ENCODE measurements at places on chromosomes 6 and 20. TPM values are rescaled to one million over a fixed set of nuclear protein-coding genes. Genes with fewer than 3 reads are reported as not detected.

- peak; percentile 36 for DNase-seq
Measured at GRCh38 chr6:70310063-70310694, 7.3 kb upstream of the COL9A1 start.

GRCh38 chr20:58136149-58136484, 92.3 kb downstream of the ANKRD60 start:
- no peak for DNase-seq

- no peak for DNase-seq
Measured at GRCh38 chr6:44012078-44012493, 115.2 kb downstream of the MRPL14 start.

GRCh38 chr6:49342410-49342809, 120.6 kb downstream of the MMUT start:
- DNase-seq = no peak

DNA sequence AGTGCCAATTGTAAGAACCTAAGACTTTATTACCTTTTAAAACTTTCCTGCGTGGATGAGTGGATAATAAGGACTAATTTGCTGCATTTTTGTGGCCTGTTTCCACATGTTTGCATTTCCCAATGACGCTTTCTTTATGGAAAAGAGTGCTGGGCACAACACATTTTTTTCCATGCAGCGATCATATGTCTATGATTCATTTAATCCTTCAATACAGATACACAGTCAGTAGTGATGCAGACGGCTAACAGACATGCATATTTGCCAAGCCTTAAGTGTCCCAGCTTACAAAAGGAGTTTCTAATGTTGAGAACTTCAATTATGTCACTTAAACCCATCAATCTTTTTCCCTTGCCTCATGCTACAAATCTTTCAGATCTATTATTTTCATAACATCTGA, 239.8 kb upstream of the PREP start:
- DNase-seq = no peak

DNA sequence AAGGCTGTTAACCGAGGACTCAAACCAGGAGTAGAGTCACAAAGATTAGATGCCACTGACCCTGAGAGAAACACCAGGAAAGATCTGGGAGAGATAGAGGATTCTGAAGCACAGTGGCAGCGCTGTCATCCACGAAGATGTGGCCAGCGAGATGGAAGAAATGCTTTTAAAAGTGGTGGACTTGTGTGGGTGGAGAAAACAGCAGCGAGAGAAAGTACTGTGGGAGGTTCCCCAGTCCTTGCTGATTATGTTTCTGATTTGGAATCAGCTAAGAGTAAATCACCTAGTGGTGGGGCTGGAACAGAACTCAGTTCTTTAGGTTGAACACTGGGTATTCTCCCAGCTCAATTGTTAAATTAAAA, 435 bp upstream of the ZNF322 start:
- no peak for DNase-seq

DNA sequence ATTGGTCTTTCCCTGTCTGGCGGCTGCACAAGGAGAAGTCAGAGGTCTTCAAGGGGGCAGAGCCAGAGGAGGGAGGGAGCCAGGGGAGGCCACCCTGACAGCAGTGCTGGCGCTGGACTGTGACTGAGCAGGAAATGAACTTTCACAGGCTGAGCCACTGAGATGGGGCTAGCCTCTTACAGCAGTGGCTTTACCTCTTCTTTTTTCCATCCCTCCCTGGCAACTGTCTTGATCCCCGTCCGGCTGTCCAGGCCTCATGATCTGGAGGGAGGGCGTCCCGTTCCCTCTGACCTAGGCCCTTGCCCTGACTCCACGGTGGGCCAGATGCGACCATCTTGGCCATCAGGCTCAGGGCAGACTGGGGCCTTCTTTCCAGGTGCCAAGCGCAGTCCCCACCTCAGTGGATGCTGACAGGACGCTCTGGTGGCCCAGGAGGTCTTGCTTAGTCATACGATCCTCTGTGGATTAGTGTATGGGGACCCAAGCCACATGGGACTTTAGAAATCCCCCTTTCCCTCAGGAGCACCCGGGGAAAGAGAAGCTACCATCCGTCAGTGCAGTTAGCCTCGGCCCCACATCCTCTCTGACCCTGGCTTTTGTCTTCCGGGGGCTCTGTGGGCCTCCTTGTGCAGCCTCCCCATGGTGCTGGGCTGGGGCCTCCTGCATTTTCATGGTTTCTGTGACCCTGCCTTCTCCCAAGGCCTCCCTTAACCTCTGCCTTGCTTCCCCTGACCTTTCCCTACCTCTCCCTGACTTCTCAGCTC, 57.4 kb upstream of the CCDC167 start:
- DNase-seq = no peak

DNA sequence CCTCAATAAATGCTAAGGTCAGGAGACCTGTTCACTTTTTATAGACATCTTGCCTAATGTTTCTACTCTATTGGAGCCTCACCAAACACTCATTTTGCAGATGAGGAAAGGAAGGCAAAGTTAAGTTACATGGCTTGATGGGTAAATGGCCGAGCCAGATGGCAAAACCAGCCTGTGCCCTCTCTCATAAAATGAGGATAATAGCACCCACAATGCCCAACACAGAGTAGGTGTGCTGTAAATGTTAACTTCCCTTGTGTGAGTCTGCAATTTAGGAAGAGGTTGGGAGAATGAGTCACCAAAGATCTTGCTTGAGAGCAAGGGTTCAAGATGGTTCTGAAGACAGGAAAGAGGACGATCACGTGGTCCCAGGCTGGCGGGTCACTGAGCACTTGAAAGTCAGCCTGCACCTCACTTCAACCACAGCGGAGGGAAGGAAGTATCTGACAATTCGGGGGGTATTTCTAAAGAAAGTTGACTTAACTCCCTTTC, 3.3 kb downstream of the KCNK5 start:
- no peak for DNase-seq

DNA sequence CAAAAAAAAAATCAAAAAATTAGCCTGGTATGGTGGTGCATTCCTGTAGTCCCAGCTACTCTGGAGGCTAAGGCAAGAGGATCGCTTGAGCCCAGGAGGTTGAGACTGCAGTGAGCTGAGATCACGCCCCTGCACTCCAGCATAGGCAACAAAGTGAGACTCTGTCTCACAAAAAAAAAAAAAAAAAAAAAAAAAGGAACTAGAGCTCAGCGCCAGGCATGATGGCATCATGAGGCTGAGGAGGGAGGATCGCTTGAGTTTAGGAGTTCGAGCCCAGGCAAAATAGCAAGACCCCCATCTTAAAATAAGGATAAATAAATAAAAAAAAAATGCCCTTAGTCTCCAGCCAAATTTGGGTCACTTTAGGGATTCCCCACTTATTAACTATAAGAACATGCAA, 40.4 kb upstream of the PIM1 start:
- no peak for DNase-seq

DNA sequence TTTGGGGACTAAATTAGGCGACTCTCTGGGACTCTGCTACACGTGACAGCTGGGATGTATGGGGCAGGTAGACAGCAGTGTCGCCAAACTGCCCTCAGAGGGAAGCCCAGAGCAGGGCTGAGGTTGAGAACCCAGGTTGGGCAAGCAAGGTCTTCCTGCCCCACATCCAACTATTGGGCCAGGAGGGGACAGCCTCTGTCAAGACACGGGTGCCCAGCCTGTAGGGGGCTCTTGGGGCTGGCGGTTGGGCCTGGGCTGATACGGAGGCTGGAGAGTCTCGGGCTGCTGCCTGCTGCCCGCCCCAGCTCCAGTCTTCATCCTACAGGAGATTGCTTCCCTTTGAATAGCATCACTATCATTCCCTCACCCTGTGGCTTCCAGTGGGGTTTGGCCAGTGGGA, 33.3 kb downstream of the CPNE5 start:
- DNase-seq = no peak

- DNase-seq = no peak
Measured at GRCh38 chr6:96789871-96790270, 47.4 kb downstream of the GPR63 start.

DNA sequence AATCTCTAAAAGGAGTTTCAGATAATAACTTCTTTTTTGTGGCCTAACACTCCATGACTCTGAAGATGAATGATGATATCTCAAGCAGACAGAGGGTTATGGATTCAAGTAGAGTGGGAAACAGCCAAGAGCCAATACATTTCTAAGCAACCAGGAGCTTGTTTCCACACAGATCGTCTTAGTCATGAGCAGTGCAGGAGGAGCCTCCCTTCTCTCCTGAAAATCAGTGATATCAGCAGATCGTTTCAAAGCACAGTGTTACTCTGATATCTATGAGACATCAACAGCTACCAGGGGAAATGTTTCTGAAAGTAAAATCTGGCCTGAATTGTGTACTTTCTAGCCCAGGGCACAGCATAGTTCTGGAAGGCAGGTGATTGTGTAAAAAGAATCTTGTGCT, 11.5 kb downstream of the ADGRG6 start:
- no peak for DNase-seq

DNA sequence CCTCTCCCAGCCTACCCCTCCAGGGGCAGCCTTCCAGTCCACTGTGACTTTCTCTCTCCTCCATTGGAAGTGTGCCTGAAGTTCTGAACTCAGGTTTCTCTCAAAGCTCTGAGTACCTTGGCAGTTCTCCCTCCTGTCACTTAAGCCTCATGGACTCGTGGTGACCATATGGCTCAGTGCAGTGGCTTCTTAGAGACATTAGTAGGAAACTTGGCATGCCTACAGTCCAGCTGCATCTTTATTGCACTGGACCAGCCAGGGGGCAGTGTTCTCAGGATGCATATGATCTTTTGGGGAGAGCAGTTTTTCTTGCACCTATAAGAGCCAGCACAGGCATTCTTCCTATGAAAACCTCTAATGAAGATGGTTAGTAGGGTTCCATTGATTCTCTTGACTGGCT, 47.5 kb upstream of the KCNK16 start:
- no peak for DNase-seq

DNA sequence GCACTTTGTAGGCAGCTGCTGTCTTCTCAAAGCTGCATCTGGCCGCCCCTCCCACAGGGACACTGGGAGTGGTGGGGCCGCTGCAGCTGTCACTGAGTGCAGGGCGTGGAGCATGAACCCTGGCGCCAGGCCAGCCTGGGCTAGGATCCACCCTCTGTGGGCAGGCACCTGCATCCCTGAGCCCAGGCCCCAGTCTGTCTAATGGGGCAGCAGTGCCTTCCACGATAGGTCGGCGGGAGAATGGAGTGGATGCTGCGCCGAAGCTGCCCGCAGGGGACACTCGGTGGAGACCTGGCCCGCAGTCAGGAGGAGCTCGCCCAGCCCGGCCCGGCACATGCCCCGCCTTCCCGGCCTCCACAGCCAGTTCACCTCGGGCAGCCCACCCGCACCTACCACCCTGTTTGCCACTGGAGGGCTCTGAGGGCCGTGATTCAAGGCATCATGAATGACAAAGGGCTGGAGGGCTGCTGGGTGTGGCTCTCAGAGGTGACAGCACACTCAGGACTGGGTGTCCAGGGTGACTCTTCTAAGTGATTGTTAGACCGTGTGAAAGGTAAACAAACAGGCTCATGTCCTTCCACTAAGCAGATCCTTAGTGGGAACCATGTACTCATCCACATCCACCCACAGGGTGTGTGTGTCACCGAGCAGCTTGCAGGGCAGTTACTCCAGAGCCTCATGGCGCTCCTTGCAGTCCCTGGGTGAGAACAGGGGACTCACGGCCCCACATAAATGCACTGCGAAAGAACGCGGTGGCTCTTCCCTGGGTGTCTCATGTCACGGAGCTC, 133.9 kb downstream of the AGPAT4 start:
- DNase-seq = no peak

DNA sequence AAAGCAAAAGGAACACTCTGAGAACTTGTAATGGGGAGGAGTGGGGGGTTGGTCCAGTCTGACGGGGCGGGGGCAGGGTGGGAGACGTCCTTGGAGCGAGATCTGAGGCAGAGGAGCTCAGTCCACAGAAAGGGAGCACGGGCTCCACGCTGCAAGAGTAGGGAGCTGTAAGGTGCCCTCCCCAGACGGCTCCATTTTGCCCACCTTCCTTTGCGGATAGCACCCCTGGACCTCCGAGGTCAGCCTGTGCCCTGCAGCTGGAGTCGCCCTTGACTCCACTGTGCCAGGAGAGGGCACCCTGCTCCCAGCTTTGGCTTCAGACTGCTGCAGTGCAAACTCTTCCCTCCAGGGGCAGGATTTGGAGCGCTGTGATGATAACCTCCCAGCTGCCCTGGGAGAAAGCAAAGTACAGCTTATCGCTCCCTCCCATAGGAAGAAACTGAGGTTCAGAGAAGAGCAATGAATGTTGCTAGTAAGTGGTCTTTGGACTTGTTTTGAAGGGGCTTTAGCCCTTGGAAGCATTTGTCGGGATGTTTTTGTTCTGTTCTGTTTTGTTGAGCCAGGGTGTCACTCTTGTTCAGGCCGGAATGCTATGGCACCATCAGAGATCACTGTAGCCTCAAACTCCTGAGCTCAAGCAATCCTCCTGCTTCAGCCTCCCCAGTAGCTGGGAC, 9.5 kb upstream of the AHCY start:
- peak; percentile 86 for DNase-seq

DNA sequence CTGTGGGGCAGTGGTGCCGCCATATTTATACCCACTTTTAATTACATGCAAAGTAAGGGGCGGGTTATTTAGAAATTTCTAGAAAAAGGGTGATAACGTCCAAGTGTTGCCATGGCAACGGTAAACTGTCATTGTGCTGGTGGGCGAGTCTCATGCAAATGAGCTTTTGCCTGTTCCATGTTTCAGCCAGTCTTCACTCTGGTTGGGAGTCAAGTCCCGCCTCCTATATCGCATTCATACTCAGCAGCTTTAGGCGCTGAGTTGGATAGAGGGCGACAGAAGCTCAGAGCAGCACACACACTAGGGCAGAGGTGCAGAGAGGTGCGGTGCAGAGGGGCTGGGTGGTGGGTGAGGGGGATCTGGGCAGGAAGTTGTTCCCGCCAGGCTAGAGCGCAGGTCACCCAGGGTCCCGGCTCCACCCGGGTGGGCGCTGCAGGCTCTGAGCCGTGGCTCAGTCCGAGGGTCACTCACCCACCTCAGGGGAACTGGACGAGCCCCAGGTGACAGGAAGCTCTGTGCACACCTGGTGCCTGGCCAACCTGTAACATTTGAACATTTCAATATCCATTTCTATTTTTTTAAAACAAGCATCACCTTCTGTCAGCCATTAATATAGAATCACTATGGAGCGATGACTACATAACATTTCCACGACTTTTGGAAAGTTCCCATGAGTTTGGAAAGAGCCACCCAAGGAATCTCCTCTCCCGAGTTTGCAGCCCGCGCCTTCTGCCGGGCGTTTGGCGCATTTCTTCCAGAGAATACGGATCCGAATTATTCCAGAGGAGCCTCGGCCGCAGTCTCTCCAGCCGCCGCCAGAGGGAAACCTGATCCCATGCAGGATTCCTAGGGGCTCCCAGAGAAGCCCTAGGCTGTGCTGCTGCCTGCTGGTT, 89.1 kb upstream of the PHACTR3 start:
- DNase-seq = peak; percentile 83

DNA sequence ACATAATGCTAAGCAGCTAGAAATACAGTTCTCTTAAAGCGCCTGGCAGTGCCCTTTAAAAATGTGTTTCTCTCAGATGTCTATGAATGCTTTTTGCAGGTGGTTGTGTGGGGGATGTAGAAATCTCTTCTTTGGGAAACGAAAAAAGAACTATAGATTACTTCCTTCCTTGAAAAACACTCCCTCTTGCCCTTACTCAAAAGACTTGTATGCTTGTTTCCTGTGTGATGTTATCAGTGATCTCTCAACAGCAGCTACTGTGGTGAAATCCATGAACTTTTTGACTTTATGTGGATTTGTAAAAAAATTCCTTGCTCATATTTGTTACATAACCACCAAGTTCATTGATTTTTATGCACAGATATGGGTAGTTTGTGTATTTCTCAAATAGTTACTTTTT, 916.5 kb downstream of the QKI start:
- no peak for DNase-seq

Gene GPLD1
- polyA plus RNA-seq = 1.4 TPM

Gene MCM9
- polyA plus RNA-seq = 9.9 TPM

Gene RBPJL
- polyA plus RNA-seq = not detected

Gene PRR18
- polyA plus RNA-seq = 0.26 TPM

Gene PRPH2
- 7.9 TPM for polyA plus RNA-seq

Gene EYA4
- polyA plus RNA-seq = 14.3 TPM

Gene SH3BGRL2
- not detected for polyA plus RNA-seq

Gene ZNF165
- 0.69 TPM for polyA plus RNA-seq

Gene ESR1
- polyA plus RNA-seq = not detected
